Lower leg skin (tissue), 4 donors: ENCODE measurements at places on chromosomes 6 and 20.
A peak's percentile ranks its signal among the peaks of the same experiment; 100 is the strongest.

GRCh38 chr20:61536671-61537070, 284.6 kb downstream of the CDH4 start:
- DNase-seq, result no peak

- no peak for DNase-seq
These were observed 439.0 kb upstream of the JAG1 start for GRCh38 chr20:11112832-11113231.

DNA sequence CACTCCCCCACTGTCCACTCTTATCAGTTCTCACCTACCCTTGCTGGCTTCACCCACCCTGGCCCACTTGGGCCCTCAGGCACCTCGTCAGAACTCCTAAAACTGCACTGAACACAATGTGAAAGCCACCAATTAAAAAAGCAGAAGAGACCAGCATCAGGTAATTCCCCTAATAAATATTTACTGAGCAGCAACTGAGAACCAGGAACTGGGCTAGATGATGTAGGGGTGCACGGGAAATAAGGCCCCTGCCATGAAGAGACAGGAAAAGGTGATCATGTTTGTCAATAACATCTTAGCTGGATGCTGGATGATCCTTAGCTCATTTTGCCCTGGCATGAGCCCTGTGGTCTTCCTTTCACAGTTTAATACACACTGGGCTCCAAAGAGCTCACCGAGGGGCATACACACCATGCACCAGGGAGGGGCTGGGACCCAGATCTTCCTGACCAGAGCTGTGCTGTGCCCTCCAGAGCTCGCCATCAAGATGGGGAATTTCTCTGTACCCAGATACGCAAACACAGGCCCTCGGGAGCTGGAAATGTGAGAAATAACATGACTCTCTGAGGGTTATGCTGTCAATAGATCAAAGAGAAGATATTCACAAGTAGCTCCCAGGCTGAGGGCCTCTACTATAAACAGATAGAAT, 113.6 kb upstream of the SLC22A16 start:
- no peak for DNase-seq

- DNase-seq, result no peak
These were observed 3.4 kb upstream of the HELZ2 start for GRCh38 chr20:63577317-63577894.

GRCh38 chr6:85641522-85641896, 1.2 kb downstream of the SYNCRIP start:
- no peak for DNase-seq

- peak; percentile 86 for DNase-seq
These were observed 10.6 kb downstream of the NRN1 start for GRCh38 chr6:5995949-5996713.

DNA sequence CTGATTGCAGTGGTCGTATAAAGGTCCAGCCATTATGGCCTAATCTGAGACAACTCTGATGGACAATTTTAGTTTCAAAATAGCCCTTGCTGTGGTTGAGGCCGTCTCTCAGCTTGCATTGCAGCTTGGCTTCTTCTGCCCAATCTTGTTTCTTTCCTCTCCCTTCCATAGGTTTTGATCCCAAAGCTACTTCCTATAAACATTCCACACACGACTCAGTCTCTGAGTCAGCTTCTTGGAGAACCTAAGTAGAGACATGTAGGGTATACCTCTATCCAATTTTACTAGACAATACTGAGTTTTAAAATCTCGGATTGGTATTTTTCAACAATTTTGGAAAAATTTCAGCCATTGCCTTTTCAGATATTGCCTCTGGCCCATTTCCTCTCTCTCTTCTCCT, 13.4 kb downstream of the IYD start:
- DNase-seq, result no peak

- no peak for DNase-seq
These were observed 54.2 kb downstream of the QKI start for GRCh38 chr6:163468738-163469137.

DNA sequence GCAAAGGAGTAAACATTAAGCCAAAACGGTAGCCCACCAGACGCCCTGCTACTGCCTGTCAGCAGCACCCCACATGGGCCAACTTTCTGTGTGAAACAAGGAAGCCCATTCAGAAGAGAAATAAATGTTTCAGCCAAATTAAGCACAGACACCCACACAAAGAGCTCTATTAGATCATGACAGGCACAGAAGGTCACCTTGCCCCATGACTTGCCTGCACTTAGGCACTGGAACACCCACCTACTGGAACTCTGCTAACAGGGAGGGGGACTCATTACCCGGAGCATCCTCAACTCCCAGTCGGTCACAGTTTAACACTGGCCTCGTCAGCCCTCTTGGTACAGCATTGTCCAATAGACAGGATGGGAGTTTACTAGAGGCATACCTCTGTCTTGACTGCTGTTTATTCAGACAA, 31.8 kb downstream of the GFOD1 start:
- no peak for DNase-seq

- DNase-seq, result no peak
These were observed 23.3 kb upstream of the ARHGAP18 start for GRCh38 chr6:129733290-129733689.

GRCh38 chr6:44868910-44869309, 459.2 kb upstream of the RUNX2 start:
- no peak for DNase-seq

DNA sequence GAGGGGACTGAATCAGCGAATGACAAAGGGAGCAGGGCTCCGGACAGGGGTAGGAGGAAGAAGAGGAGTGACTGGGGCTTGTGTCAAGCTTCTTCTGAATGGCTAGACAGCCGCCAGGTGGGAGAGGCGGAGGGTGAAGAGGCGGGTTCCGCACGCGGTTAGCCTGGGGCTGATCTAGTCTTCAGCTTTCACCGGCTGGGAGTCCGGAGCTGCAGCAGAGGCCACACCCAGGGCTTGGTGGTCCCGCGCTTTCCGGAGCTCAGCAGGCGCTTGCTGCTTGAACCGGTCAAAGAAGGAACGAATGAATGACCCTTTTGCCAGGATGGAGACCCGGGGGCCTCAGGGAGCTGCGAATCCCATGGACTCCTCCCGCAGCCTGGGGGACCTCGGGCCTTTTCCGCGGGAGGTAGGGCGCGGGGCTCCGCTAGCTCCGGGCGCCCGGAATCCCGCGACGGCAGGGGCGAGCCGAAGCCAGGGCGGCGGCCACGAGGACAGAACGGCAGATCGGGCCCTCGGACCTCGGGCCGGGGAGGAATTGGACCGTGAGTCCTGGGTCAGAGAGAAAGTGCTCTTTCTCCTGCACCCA, at the start of gene C6orf141:
C6orf141 (plus strand) TSS at position 177 of the 586 bp plus-strand sequence; CDS start at position 302, 125 bp downstream.
- peak; percentile 86 for DNase-seq

GRCh38 chr6:166578536-166579236, 7.8 kb downstream of the RAMACL start:
- DNase-seq, result peak; percentile 60

DNA sequence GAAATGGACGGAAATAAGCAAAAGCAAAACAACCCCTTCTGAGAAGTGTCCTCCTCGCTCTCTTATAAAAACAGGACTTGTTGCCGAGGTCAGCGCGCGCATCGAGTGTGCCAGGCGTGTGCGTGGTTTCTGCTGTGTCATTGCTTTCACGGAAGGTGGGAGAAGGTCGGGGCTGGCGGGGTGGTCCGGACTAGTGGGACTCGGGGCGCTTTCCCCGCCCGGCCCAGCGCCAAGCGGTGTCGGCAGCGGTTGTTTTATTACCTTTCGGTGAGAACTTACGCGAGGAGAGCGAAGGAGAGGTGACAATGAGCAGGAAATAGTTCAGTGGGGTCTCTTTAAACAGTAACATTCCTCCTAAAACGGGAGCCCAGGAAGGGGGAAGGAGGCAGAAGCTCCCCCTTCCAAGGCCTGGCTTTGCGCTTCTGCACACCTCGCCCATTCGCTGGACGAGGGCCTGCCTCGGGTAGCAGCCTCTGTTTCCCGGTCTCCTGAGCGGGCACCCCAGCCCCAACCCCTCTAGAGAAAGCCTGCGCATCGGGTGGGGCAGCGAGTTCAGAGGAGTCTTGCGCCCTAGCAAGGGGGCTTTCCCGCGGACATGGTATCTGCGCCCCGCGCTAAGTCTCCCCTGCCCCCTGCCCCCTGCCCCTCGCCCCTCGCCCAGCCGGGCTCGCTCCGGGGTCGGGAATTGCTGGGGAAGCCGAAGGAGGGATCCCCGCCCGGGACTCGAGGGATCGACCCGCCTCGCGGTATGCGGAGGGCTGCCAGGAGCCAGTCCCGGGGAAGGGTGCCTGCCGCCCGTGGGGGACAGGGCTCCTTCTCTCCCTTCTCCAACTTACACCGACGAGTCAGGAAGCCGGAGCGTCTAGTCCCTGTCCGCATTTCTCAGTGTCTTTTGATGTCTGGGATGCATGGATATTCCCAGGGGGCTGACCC, 1.2 kb upstream of the TBXT start:
- no peak for DNase-seq

- DNase-seq, result no peak
These were observed 6.7 kb downstream of the LRRC73 start for GRCh38 chr6:43503443-43503842.

DNA sequence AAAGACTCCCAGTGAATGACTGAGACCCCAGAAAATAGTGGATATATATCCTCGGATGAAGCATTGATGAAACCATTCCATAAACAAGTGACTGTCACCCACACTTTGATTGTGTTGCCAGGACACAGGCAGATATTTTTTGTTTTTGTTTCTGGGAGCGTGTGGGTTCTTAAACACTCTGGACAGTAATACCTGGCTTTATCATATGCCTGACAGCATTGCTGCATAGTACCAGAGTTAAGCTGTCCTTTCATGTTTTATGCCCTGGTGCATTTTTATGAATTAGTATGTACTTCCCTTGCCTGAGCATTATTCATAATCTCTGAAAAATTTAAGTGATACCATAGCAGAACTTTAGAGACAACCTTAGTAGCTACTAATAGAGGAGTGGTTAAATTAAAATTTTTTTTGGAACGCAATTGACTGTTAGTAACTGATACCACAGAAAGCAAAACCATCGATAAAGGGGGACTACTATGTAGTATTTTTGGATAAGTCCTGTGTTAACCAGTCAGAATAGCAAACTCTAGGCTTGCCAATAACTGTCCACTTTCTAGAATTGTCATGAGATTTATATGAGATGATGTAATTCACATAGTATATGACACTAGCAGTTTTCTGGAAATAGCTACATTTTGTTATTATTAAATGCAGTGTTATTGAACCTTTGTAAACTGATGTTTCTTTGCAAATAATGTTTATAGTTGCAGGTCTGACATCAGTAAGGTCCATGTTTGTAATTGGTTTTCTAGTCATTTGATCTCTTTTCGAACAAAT, 30.4 kb downstream of the SENP6 start:
- DNase-seq, result no peak

- no peak for DNase-seq
These were observed 16.2 kb downstream of the DNAJC5 start for GRCh38 chr20:63911176-63911575.

DNA sequence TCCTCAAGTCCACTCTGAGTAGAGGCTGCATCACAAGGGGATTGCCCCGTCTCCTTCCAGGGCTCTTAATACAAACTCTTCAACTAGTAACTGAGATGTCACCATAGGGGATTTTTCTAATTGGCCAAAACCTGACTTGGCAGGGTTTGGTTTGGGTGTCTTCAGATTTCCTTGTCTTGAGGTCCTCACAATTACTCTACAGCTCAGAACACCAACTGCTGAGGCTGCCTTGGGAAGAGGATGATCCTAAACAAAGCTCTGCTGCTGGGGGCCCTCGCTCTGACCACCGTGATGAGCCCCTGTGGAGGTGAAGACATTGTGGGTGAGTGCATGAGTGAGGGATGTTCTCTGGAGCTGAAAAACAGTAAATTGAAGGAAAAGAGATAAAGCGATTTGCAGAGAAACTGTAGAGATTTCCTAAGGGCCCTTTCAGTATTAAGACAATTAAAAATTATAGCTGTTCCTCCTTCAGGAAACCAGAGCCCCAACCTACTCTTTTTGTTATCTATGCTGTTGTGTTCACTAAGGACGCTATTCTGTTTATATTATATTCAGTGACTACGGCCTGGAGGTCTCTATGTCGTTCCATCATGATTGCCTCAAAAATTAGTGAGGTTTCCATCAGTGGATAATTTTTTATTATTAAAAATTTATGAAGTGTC, at the start of gene HLA-DQA1:
HLA-DQA1 (plus strand) TSS at position 188 of the 662 bp plus-strand sequence; CDS start at position 241, 53 bp downstream.
- DNase-seq, result no peak

- no peak for DNase-seq
These were observed 7.1 kb downstream of the VNN2 start for GRCh38 chr6:132750455-132751248.

- DNase-seq, result no peak
These were observed 4.0 kb upstream of the LIN28B start for GRCh38 chr6:104952911-104953399.

DNA sequence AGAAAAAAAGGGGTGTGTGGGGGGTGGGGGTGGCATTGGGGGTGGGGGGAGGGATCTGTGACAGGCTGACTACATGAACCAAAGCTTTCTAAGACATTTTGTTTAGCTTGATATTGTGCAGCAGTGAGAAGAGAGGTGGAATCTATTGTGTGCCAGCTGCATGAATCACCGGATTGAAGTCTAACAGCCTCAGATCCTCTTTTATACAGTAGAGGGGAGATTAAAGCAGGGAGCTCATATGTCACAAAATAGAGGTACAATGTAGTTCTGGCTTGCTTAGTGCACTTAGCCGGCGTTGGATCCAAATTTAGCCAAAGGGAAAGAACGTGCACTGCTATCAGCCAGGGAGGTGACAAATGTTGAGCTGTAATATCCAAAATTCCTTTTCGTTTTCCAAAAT, 404.2 kb upstream of the CITED2 start:
- no peak for DNase-seq

- no peak for DNase-seq
These were observed 29.9 kb upstream of the FERMT1 start for GRCh38 chr20:6152777-6153176.

DNA sequence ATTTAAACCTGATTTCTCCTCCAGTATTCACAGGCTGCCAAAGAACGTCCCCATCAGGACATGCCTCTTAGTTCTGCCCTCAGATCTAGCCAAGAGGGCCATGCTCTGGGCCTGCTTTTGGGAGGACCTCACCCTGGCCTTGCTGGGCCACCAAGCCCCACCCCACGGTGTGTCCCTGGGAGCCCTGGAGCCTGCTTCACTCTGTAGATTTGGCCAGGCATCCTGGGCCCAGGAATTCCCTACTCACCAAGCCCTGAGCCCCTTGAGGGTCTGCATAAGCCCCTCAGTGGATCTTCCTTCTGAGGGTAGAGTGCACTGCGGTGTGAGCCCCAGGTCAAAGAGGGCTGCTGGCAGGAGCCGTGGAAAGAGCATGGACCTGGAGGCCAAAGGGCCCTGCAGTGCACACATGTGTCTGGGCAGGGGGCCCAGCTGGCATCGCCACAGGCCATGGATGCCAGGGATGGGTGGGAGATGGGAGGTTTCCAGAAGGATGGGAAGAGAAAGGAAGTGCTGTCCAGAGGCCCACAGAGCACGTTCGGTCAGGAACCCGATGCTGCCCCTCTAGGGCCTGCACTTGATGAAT, 98.0 kb downstream of the DACT2 start:
- DNase-seq, result no peak

DNA sequence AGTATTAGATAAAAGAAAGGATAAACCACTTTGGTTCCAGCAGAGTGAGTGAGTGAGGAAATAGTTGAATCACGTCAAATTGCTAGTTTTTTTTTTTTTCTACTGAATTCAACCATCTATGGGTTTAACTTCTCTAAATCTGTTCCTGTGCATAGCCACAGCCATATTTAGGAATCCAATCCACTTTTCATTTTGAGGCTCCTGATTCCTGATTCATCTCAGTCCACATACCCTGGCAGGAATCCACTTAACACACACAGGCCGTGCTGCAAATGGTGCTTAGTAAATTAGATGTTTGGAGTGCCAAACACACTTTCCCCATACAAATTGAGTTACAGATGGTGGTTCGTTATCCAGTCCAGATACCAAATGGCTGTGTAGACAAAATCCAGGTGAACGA, 220.3 kb downstream of the ALDH8A1 start:
- DNase-seq, result no peak
